ENCODE measurements at places on chromosomes 2 and 18. TPM values are rescaled to one million over a fixed set of nuclear protein-coding genes. Genes with fewer than 3 reads are reported as not detected.

The PROKR1 gene
- polyA plus RNA-seq, result not detected

The MEP1B gene
- polyA plus RNA-seq, result 0.34 TPM

The SLC4A1AP gene
- polyA plus RNA-seq, result 40.3 TPM

The ATOH8 gene
- 6.3 TPM for polyA plus RNA-seq

The ASXL3 gene
- polyA plus RNA-seq, result 8.3 TPM

The TBC1D8 gene
- polyA plus RNA-seq, result 15.2 TPM

The RAB6C gene
- not detected for polyA plus RNA-seq

The TMBIM1 gene
- polyA plus RNA-seq, result 18.8 TPM

The TMEM163 gene
- 75.9 TPM for polyA plus RNA-seq

The EVX2 gene
- not detected for polyA plus RNA-seq

The TTN gene
- 1,208 TPM for polyA plus RNA-seq

The TUBB8B gene
- not detected for polyA plus RNA-seq

The ATG9A gene
- polyA plus RNA-seq, result 85.0 TPM

The DPYSL5 gene
- polyA plus RNA-seq, result 3.7 TPM

The AKAIN1 gene
- polyA plus RNA-seq, result not detected

The GALR1 gene
- not detected for polyA plus RNA-seq
